A673 (cell line): ENCODE measurements at places on chromosomes 2 and 18. TPM values are rescaled to one million over a fixed set of nuclear protein-coding genes. Genes with fewer than 3 reads are reported as not detected.

- no peaks in the 10 kb centered on the region for H3K36me3 ChIP-seq
- H3K4me1 ChIP-seq = no peaks in the 10 kb centered on the region
- no peak overlapping the region for H3K4me3 ChIP-seq
- DNase-seq = no peak
- H3K27ac ChIP-seq = no peak overlapping the region
Measured at GRCh38 chr2:180075870-180076269, 68.8 kb upstream of the CWC22 start.

The ADRA2B gene
- 0.11 TPM in 1 of 2 replicates, not detected in the other for total RNA-seq

DNA sequence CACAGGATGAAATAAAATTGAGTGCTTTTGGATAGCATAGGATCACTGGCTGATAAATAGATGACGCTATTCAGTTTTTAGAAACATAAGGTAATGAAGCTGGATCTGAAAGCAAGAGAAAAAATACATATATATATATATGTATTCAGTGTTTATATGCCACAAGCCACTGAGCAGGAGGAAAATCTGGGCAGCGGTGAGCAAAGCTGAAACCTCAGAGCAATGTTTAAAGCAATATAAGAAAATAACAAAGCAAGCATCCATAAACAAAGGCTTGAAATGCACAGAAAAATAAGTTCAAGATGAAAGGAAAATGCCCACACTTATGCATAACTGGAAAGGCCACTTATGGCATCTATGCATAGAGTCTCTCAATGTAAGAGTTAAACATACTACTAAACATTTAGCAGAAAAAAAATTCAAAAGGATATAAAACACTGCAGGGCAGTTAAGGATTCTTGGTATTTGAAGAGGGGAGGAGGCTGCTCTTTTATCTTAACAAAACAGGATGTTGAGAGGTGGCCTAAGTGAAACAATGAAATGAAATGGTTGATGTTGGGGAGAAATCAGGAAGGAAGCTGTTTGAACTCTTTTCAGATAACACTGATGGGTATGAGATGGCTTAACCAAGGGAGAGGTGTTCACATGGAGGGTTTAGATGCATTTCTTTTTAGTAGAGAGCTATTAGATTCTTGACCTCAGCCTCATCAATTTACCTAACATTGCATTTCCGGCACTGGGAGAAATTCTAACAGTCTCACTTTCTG lies 129.1 kb downstream of the ARHGAP15 start:
- no peak overlapping the region for H3K27ac ChIP-seq
- peaks cover 5% of the 10 kb centered on the region for H3K27me3 ChIP-seq
- H3K4me1 ChIP-seq = peaks cover 9% of the 10 kb centered on the region
- no peak for DNase-seq
- no peak overlapping the region for H3K4me3 ChIP-seq

DNA sequence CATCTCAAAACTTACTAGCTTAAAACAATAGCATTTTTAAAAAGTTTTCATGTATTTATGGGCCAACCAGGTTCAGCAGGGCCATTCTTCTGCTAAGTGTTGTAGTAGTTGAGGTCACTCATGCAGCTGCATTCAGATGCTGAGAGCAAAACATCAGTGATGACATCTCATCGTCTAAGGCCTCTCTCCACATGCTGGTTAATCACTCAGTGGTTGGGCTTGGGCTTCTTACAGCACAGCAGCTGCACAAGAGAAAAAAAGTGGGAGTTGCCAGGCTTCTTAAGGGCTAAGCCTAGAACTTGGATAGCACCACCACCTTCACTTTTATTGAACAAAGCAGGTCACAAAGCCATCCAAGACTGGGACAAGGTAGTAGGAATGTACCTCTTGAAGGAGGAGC lies 190.3 kb downstream of the IRS1 start:
- no peaks in the 10 kb centered on the region for H3K36me3 ChIP-seq
- no peaks in the 10 kb centered on the region for H3K27me3 ChIP-seq
- H3K4me1 ChIP-seq = no peaks in the 10 kb centered on the region
- H3K4me3 ChIP-seq = no peak overlapping the region
- H3K27ac ChIP-seq = no peak overlapping the region

DNA sequence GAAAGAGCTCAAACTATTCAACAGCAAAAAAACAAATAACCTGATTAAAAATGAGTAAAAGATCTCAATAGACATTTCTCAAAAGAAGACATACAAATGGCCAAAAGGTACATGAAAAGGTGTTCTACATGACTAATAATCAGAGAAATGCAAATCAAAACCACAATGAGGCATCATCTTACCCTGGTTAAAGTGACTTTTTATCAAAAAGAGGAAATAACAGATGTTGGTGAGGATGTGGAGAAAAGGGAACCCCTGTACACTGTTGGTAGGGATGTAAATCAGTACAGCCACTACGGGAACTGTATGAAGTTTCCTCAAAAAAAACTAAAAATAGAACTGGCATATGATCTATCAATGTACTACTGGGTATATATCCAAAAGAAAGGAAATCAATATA lies 39.8 kb upstream of the TMEM163 start:
- no peak for DNase-seq
- no peaks in the 10 kb centered on the region for H3K36me3 ChIP-seq
- H3K4me1 ChIP-seq = no peaks in the 10 kb centered on the region
- peaks cover 24% of the 10 kb centered on the region for H3K27me3 ChIP-seq
- no peak overlapping the region for H3K27ac ChIP-seq
- no peak overlapping the region for H3K4me3 ChIP-seq

DNA sequence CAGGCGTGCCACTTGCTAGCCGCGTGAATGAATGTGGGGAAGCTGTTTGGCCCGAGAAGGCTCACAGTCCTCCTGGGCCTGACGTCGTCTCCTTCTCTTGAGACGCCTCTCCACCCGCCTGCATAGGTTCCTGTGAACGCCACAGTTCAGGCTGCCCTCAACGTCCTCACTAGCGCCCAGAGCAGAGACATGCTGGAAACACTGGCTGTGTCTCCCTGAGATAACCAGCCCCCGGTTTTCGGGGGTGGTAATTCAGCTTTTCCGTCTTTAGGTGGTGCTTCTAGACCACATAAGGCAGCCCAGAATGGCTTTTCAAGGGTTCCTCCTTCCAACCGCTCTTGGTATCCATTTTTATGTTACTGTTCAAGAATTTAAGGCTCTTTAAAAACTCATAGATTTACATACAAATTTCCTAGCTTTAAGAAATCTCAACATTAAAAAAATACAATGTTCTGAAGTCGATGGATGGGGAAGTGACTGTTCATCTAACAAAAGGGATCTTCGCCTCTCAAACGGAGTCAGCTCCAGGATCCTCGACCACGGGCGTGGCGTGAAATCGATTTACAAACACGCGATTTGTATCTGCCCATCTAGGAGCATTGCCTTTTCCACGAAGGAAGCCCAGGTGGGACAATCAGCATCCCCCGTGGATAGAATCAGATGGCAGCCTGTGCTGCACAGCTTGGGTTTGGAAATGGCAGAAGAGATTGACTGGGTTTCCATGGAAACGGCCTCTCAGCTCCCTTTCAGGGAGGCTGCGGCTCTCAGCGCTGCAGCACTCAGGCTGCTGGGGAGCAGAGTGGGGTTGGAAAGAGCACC lies 110.6 kb upstream of the PXDN start:
- no peaks in the 10 kb centered on the region for H3K27me3 ChIP-seq
- H3K4me1 ChIP-seq = peaks cover 71% of the 10 kb centered on the region
- peak overlapping the region; percentile 41 for H3K4me3 ChIP-seq
- H3K36me3 ChIP-seq = no peaks in the 10 kb centered on the region
- peak; percentile 89 for DNase-seq
